HFFc6 (cell line): ENCODE measurements at places on chromosomes 7 and 10. TPM values are rescaled to one million over a fixed set of nuclear protein-coding genes. Genes with fewer than 3 reads are reported as not detected.

The TMEM236 gene
- 0.09 to 0.20 TPM (median 0.13 TPM) in 3 replicates for total RNA-seq

The AKR1C8 gene
- total RNA-seq = not detected in 3 replicates

The FRMPD2 gene
- total RNA-seq = not detected in 3 replicates

The TACR2 gene
- total RNA-seq = not detected in 3 replicates

GRCh38 chr7:105649727-105650381 lies 68.6 kb upstream of the EFCAB10 start:
- peak; percentile 60 for DNase-seq
- H3K36me3 ChIP-seq = peaks cover 6% of the 10 kb centered on the region; the same call in 1 of the 2 replicates
- no peak overlapping the region for H3K4me3 ChIP-seq
- peaks cover 26% of the 10 kb centered on the region for H3K4me1 ChIP-seq

DNA sequence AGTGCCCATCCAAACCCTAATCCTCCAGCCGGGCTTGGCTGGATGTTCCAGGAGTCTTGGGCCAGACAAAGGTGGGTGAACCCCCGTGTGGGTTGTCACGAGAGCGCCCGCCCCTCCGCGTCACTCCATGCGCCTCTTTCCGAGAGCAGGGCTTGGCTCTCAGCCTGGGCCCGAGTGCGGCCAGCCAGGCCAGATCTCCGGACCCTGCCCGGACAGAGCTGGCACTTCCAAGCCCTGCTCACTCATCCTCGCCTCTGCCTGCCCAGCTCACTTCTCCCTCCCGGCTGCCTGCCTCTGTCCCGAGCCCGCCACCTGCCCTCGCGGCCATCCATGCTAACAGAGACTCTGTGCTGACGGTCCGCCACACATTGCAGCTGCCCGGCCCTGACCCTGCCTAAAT lies 34.6 kb downstream of the AGAP3 start:
- DNase-seq = no peak
- H3K27me3 ChIP-seq = peaks cover 4% of the 10 kb centered on the region
- peaks cover 29% of the 10 kb centered on the region for H3K36me3 ChIP-seq
- H3K4me1 ChIP-seq = peaks cover 8% of the 10 kb centered on the region
- no peak overlapping the region for H3K27ac ChIP-seq

DNA sequence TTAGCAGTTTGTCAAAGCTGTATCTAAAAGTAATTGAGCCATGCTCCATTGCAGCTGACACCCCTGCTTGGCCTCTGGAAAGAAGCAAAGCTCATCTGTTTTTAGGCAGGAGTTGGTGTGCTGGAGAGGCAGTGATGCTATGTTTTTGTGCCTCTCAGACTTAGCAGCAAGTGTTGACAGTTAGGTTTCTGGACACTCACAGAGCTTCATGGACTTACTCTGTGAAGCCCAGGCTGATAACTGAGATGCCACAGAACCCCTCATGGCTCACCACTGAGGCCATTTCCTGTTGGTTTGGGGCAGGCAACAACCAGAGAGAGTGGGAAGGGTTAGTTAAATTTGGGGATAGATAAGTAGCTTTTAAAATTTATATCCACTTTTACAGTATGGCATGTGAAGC lies 59.8 kb downstream of the BTAF1 start:
- H3K4me3 ChIP-seq = no peak overlapping the region
- H3K27me3 ChIP-seq = no peaks in the 10 kb centered on the region
- H3K36me3 ChIP-seq = peaks cover 51% of the 10 kb centered on the region
- no peak overlapping the region for H3K27ac ChIP-seq
- no peak for DNase-seq
- 0 out of 2 replicates have a peak, but pooled peaks cover 8% of the 10 kb centered on the region for H3K4me1 ChIP-seq

DNA sequence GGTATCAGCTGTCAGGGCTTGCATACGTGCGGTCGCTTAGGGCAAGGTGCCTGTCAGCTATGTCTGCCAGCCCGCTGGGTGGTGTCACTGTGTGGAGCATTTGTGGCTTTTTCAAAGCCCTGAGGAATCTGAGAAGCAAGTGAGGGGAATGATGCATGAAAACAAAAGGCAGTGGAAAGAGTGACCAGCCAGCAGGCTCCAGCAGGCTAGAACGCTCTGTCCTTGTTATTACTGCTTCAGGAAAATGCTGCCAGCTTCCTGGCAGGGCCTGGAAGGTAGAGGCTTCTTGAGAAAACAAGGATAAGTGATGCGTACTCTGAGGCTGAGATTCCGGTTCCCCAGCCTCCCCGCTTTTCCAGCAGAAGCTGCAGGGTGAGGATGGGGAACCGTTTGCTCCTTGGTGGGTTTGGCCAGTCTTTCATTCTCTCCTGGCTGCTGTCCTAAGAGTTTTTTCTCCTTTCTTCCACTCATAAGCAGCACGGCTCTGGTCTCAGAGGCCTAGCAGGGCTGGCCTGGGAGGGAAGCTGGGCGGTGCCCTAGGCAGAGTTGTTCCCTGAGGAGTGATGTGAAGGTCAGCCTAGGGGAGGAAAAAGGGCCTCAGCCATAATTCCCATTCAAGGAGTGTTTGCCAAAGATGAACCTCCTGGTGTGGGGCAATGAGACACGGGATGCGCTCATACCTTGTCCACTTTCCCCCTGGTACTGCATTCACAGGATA lies 42.8 kb upstream of the MKLN1 start:
- H3K4me1 ChIP-seq = no peaks in the 10 kb centered on the region
- no peak for DNase-seq
- no peaks in the 10 kb centered on the region for H3K27me3 ChIP-seq
- H3K4me3 ChIP-seq = no peak overlapping the region

GRCh38 chr10:33193701-33194521 lies 140.6 kb downstream of the NRP1 start:
- peak; percentile 16 for DNase-seq
- peak overlapping the region; percentile 22; the same call in 1 of the 2 replicates for H3K4me3 ChIP-seq

- H3K4me1 ChIP-seq = peaks cover 7% of the 10 kb centered on the region
- no peak for DNase-seq
- peaks cover 45% of the 10 kb centered on the region for H3K27me3 ChIP-seq
- H3K4me3 ChIP-seq = no peak overlapping the region
- H3K36me3 ChIP-seq = no peaks in the 10 kb centered on the region
These were observed 8.4 kb upstream of the GBX1 start for GRCh38 chr7:151175793-151176311.
